ENCODE measurements at places on chromosomes 4 and X.

- DNase-seq: no peak
Measured at GRCh38 chr4:169348541-169348940, 77.8 kb upstream of the SH3RF1 start.

- no peak for DNase-seq
Measured at GRCh38 chrX:123964156-123964834, 2.8 kb downstream of the STAG2 start.

DNA sequence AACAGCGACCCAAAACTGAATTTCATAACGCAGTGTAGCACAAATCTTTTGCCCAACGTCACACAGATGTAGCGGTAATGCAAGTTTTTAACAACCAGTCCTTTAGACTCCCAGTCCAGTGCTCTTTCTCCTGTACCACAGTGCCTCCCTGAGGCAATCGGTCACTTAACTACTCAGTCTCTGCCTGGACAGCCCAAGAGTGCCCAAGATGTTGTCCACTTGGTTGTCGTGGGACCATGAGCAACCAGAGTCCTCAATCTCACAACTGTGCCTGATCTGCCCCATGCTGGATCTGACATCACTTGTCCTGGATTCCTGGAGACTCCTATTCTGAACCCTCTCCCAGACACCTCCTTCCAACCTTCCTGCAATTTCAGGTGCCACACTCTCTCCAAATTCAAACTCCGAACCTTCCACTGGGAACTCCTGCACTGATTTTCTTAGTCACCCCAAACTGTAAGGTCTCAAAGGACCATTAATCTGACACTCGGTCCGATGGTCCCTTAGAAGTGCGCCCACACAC, 702 bp downstream of the MMGT1 start:
- DNase-seq: no peak

DNA sequence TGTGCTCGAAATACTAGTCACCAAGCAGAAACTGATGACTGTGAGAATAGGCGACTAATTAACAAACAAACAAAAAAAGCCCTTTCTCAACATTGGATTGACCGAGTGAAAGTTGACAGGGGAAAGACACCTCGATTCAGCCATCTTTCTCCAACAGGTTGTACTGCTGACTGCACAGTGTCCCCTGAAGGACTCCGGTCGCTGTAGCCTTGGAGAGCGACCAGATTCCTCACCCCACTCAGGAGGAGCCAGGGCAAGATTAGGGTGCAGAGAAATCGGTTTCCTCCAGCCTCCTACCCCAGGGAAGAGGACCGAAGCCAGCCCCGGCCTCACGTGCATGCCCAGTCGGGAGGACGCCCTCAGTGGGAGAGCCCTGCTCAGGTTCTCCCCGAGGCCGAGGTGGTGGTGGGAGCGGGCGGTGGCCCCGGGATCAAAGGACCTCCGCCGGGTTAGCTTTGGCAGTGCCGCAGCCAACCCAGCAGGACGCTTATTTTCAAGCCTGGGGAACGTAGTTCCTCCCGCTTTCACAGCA, 1.1 kb upstream of the RAP1GDS1 start:
- no peak for DNase-seq

- no peak for DNase-seq
Measured at GRCh38 chr4:120853161-120853935, 69.2 kb downstream of the PRDM5 start.

DNA sequence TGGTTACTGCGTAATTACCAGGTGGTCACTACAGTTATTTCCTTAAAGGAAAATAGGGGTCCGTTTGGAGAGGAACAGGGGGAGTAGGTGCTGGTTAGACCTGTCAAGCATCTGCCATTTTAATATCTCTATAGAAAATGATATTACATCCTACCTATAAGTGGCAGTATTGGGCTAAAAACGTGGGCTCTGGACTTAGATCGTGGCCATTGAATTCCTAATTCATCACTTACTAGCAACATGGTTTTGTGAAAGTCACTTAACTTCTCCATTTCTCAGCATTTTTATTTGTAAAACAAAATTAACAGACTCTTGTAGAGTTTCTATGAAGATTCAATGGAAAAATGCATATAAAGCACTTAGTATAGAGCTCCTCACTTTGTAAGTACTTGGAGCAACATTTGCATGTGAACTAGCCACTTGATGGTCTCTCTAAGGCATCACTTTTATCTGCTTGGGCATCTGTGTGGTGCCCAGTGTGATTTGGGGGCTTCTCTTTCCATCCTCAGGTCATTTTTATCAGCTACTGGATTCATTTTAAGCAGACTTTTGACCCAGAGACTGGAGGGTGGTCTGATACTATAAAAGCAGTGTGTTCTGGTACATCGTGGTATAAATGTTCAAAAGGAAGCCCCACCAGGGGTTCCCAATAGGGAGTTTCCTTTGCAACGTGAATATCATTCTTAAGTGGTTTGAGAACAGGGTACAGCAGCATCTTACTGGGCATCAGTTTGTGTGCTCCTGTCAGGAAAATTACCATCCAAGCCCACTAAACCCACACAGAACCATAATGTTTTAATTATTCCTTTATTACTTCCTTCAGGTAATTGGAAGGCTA, 42.7 kb upstream of the RASSF6 start:
- no peak for DNase-seq

GRCh38 chrX:139508099-139508498, 22.4 kb upstream of the F9 start:
- DNase-seq: no peak

DNA sequence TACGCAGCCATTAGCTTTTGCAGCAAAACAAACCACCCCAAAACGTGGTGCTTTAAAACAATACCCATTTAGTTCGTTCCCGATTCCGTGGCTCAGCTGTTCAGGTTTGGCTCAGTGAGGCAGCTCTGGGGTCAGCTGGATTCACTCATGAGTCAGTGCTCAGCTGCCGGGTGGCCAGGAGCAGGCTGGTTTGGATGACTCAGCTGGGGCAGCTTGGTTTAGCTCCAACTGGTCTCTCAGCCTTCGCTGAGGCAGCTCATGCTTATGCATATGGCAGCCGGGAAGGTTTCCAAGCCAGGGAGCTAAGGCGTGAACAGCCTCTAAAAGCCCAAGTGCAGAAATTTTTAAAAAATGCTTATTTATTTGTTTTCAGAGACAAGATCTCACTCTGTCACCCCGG, 13.3 kb upstream of the CD99 start:
- no peak for DNase-seq

DNA sequence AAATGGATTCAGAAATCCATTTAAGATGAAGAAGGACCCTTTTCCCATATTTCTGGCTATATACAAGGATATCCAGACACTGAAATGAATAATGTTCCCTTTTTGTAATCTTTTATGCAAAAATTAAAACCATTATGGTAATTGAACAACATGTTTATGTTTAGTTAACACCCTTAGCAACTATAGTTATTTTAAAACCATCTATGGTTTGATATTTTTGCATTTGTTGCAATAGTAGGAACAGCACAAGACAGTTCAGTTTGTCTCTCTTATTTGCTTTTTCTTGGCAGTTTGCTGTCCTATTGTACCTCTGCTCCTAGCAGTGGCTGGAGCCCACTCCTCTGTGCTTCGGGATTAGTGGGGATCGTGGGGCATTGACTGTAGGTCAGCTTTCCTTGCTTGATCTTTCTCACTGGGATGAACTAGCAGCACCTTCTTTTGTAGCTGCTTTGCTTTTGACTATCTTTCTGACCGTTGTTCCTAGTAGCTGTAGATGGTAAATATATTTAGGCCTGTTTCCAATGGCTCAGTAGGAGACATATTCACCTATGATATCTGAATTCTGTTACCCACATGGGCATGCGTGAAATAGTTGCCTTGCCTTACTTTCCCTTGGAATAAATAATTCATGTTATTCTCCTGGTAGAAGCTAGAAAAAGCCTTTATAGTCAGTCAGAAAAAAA, 12.8 kb downstream of the HTT start:
- no peak for DNase-seq

- DNase-seq: no peak
Measured at GRCh38 chr4:123102897-123103471, 180.6 kb upstream of the NUDT6 start.

DNA sequence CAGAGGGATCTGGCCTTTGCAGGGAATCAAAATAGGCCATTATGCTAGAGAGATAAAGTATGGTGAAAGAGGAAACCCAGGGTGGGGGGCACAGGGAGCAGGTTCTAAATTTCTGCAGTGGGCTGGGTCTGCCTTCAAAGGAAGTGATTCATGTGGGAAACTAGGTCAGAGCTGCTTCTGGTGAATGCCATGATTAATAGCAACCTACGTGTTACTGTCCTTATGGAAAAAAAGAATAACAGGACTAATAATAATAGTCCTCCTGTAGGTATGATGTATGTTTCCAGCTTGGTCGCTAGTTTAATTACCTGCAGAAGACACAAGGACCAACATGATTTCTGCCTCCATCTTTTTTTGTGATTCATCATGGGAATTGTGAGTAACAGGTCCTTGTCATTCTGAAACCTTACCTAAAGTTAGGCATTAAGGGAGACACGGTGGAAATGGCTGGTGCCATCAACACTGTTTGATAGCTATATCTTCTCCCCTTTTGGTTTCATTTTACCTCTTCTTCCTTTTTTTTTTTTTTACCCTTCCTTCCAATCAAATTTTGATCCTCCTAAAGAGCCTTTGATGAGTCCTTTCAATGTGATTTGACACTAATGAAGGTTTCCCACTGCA, 180.4 kb downstream of the CPEB2 start:
- DNase-seq: no peak

DNA sequence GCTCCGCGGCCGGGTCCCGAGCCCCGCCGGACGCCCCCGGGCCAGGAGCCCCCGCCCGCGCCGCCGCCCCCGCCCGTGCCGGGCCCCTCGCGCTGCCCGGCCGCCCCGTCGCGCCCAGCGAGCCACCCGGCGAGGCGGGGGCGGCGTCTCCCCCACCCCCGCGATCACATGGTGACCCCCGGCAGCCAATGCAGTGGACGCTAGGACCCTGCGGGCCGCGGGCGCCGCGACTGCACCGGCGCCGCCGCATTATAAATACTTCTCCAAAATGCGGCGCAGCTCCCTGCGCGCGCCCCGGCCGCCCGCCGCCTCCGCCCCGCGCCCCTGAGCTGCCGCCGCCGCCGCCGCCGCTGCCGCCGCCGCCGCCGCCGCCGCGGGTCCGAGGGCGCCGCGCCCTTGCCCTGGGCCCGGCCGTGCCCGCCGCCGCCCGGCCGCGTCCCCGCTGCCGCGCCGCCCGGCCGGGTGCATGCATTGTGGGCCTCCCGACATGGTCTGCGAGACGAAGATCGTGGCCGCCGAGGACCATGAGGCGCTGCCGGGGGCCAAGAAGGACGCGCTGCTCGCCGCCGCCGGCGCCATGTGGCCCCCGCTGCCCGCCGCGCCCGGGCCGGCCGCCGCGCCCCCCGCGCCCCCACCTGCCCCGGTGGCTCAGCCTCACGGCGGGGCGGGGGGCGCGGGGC, at the start of gene NAT8L:
Gene NAT8L, plus strand, starts transcription at position 282 of the 680 bp plus-strand sequence. Its CDS starts 185 bp downstream, at position 467.
- no peak for DNase-seq

DNA sequence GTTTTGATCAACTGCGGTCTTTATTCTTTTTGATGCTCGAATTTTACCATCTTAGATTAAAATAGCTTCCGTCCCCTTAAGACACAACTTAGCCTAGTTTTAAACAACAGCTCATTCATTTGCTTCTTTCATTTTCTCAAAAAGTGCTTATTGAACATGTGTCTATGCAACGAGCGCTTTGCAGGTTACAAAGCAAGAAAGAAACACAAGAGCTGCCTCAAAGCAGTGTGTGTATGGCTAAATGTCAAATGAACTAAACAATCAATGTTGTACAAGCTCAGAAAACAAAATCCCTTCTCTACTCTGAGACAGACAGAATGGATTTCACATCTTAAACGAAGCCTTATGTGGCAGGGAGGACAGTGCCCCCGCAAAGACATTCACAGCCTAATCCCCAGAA, 61.0 kb downstream of the EVC2 start:
- no peak for DNase-seq

GRCh38 chr4:109826719-109827118, 1.1 kb upstream of the RRH start:
- no peak for DNase-seq

- DNase-seq: no peak
Measured at GRCh38 chr4:76090241-76090691, 15.8 kb downstream of the ART3 start.

DNA sequence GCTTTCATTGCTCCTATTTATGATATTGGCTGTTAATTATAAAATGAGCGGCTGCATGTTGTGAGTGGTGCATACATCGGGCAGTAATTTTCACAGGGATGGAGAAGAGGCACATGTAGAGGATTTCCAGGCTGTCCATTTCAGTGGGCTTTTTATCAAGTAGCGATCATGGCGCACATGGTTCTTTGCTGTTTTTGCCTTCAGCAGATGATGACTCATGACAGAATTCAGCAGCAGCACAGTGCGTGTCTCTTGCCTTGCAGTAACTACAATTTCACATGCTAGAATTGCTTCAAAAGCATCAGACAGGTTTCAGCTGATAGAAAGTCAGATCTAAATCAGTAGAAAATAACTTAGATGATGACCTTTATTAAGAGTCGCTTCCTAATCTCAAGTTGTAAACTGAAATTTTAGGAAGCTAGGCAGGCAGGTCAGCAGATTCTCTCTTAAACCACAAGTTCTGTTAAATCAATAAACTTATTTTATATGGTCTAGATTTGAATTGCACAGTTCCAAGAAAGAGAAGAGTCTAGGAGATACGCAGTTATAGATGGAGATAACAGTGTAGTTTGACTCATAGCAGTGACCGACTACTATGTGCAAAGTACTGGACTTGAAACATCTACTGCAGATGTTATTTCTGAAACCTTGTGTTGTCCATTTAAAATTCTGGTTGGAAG, 35.8 kb downstream of the LRP2BP start:
- no peak for DNase-seq

DNA sequence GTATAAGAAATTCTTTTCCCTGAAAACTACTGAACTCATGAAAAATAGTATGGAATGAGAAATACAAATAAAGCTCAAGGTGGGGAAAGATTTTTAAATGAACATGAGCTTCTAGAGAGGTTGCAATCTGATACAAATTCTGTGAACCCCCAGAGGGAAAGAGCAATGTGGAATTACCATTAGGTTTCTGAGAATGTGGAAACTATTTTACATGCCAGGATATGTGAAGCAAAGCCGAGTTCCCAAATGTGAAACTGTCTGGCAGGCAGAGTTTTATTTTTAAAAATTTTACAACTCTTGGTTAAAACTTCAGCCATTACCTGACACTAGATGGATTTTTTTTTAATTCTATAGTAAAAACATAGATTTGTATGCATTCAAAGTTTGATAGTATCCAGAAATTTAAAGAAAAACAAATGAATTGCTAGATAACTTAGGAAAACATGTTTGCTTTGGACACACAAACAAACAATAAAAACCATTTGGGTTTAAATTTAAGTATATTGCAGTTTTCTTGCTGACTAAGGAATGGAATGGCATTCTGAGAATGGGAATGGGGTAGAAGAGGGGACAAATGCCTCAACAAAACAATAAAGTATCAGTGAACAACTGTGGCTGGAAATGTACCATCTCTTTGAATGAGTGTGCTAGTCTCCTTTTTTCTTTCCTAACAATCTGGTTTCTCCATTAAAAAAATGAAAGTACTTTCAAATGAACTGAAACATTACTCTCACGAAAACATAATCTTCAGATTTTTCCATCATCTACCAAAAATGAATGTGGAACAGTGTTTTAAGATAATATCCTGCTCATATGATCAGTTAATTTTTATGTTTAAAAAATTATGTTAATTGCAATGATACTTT, 99.6 kb downstream of the PCDH18 start:
- DNase-seq: no peak

GRCh38 chrX:139890991-139891700, 41.7 kb downstream of the ATP11C start:
- DNase-seq: no peak

GRCh38 chr4:47572981-47573380, 87.9 kb downstream of the ATP10D start:
- no peak for DNase-seq
